ENCODE measurements at places on chromosomes 11 and 22. TPM values are rescaled to one million over a fixed set of nuclear protein-coding genes. Genes with fewer than 3 reads are reported as not detected.

The RHOD gene
- 15.9 TPM for total RNA-seq

The ART1 gene
- not detected for total RNA-seq

The ZNF280B gene
- total RNA-seq: 5.9 TPM

The PHETA2 gene
- total RNA-seq: 7.1 TPM

The MPST gene
- total RNA-seq: 98.7 TPM

DNA sequence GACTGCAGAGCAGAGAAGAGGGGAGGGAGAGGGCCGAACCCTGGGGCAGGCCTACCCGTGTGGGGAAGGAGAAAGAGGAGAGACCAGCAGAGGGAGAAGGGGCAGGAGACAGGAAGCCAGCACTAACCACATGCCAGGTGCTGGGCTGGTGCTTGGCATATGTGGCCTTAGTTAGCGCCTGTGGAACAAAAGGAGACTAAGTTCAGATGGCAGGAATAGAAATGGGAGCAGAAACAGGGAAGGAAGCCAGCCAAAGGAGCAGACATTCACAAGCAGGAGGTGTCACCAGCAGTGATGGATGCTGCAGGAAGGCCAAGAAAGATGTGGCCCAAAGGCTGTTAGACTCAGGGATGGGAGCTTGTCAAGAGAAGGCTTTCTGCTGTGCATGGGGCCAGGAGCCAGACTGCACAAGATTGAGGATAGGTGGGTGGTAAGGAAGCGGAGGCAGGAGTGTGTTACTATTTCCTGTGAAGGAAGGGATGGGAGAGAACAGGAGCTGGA, 26.7 kb downstream of the TREH start:
- no peak for DNase-seq

DNA sequence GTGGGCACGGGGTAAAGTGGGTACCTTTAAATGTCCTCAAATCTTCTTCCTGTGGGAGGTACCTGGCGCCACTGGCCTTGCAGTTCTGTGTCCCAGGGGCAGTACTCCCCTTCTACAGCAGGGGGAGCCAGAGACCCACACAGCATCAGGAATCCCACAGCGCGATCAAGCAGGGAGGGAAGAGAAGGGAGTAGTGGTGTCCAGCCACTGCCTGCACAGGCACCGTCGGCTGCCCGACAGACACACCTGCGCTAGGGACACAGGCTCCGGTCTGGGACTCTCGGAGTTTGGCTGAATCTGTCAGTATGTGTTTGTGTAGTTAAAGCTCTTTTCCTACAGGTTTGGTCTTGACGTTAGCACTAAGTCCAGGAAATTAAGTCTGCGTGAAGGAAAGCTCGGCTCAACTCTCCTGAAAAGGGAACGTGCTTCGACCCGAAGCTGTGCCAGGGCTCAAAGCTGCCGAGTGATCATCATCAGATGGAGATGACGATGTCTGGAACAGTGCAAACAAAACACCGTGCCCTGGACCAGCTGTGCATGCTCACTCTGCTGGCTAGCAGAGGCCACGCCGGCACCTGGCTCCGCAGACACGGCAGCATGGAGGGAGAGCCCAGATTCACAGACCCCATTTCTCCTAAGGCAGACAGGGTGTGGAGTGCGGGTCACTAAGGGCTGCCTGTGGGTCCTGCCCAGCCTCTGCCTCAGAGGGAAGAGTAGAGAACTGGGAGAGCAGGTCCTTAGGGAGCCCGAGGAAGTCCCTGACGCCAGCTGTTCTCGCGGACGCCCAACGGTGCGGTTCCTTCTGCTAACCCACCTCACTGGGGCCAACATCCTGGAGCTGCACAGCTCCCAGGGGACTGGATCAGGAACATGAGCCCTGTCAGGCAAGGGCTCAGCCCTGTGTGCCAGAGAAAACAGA, 56.0 kb upstream of the BID start:
- peak; percentile 94 for DNase-seq

DNA sequence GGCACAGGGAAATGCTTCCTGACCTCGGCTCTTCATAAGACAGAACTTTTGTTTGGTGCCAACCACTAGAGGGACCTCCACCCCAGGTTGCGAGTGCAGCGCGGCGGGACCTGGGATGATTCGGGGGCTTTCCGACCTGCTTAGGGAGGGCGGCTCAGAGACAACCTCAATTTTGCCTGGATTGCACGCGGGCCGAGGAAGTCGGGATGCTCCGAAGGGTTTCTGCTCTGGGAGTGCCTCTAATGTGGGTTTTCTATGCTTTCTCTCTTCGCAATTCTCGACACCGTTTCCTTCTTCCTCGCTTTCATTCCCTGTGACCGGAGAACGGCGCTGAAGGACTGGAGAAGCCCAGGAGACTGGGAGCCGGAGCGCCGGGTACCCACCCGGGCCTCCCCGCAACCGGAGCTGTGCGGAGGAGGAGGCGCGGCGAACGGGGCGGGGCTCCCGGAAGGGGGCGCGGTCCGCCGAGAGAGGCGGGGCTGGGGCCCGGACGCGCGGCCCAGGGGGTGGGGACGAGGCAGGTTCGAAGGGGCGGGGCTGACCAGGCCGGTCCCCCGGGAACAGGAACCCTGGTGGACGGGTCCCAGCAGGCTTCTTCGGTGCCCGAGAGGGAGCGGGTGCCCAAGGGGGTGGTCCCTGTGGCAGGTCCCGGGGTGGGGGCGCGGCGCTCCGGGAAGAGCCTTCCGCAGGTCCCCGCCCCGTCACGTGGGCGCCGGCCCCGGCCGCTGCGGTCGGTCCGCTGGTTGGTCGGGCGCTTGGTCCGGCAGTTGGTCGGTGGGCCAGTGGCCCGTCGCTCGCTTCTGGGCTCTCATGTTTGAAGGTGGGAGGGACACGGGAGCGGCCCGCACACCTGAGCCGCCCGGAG, at the start of gene PPFIBP2:
PPFIBP2 (plus strand) TSS at position 766 of the 865 bp plus-strand sequence. CDS start 35,477 bp downstream, outside the sequence.
- peak; percentile 83 for DNase-seq

DNA sequence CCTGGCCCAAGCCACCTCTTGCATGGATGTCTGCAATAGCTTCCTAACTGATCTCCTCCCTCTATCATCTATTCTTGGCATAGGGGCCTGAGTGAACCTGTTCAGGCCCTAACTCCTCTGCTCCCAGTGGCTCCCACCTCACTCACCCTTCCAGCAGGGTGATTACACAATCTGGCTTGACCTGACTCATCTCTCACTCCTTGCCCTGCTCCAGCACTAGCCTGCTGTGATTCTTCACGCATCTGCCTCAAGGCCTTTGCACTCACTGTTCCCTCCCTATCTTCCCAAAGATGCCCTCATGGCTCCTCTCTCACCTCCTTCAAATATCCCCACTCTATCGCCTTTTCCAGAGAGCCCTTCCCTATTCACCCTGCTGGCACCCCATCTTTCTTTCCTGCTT, 10.5 kb downstream of the SCN4B start:
- DNase-seq: no peak

- DNase-seq: no peak
Observed at GRCh38 chr11:33347490-33348125, 90.4 kb downstream of the HIPK3 start.

- no peak for DNase-seq
Observed at GRCh38 chr11:131195661-131196517, 174.5 kb upstream of the NTM start.

DNA sequence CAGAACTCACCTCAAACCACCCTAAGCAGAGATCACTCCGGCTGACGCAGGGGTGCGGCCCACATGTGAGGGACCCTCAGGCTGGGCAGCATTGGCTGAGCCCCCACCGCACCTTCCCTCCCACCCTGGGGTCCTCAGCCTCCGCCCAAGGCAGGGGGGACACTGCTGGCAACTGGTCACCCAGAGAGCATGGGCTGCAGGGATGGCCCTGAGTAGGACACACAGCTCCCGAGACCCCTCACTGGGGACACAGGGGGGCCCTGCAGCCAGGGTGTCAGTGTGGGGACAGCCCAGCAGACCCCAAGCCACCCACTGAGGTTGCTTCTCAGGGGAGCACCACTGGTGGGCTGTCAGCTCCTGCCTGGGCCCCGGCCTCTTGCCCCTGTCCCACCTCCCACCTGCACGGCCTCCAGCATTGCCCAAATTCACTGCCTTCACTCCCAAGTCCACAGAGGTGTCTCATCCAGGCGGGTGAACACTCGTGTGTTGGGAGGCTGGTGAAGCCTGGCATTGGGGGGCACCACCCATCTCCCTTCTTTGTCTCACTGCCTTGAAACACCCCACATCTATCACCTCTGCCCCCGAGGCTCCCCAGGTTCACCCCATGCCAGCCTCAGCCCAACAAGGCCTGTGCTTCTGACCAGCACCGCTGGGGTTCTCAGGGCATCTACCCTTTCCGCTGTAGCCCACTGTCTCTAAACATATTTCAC, 4.7 kb downstream of the C11orf21 start:
- no peak for DNase-seq

DNA sequence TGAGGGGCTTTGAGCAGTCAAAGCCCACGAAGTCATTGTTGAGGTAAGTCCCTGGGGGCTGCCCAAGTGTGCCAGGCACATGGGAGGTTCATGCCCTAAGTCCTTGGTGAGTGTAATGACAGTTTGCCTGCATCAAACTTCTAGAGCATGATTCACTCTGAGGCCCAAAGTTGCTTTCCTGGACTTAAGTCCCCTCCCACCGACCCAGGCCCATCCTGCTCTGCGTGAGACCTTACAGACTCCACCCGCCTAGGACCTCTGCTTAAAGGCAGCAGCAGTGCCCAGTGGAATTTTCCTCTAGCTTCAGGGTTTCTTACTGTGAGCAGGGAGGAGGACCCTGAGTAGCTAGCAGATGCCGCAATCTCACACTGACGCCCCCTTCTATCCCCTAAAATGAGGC, 5.7 kb upstream of the PVALB start:
- DNase-seq: no peak

DNA sequence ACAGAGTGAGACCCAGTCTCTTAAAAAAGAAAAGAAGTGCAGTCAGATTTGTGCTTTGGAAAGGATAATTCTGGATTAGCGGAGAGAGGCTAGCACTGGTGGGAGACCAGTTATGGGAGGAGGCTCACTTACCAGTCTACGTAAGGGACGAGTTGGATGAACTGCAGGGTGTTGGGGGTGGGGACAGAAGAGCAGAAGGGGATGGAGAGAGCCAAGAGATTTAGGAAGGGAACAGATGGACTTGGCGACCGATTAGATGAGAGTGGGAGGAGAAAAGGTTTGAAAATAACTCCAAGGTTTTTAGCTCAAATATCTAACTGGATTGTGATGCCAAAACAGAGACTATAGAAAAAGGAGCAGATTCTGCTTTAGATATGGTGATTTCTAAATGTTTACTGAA, 81.4 kb downstream of the SFI1 start:
- DNase-seq: no peak

- no peak for DNase-seq
Observed at GRCh38 chr22:33835265-33835664, 85.0 kb downstream of the LARGE1 start.

- peak; percentile 93 for DNase-seq
Observed at GRCh38 chr11:18775492-18776292, 15.9 kb downstream of the PTPN5 start.

DNA sequence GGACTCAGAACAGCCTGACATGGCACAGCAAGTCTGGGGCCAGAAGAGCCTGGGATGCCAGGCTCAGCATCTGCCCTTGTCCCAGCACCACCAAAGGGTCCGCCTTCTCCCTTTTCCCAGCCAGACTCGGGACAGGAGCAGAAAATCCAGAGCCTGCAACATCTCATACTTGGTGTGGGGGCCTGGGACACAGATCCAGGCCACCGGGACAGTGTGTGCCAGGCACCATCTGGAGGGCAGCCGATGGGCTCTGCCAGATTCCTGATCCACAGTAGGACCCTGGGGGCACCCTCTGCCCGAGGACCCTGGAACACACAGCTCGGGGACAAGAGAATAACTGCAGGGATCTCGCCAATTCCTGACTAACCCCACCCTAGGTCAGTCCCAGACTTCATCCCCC, 67.7 kb downstream of the PHF21B start:
- DNase-seq: no peak

- no peak for DNase-seq
Observed at GRCh38 chr11:134333946-134334345, 2.2 kb downstream of the GLB1L2 start.

GRCh38 chr11:41714101-41714500, 254.6 kb upstream of the LRRC4C start:
- no peak for DNase-seq

GRCh38 chr11:11442791-11443190, 89.7 kb upstream of the CSNK2A3 start:
- DNase-seq: no peak

- no peak for DNase-seq
Observed at GRCh38 chr11:83601914-83602527, 315.9 kb upstream of the CCDC90B start.

DNA sequence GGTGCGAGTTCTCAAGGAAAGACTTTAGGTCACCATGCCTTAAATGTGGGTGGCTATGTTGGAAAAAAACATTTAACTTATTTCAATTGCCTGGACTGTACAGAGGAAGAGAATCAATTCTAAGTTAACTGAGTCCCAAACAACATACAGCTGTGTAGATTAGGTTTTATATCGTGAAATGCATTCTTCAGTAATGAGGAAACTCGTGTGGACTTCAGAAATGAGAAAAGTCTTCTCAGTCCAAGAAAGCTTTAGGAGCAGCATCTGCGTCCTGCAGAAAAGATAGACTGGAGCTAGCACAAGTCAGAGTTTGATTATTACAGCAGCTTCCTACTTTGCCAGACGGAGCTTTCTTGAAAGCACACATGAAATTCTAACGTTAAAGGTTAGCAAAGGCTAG, 673.0 kb downstream of the OPCML start:
- DNase-seq: no peak

DNA sequence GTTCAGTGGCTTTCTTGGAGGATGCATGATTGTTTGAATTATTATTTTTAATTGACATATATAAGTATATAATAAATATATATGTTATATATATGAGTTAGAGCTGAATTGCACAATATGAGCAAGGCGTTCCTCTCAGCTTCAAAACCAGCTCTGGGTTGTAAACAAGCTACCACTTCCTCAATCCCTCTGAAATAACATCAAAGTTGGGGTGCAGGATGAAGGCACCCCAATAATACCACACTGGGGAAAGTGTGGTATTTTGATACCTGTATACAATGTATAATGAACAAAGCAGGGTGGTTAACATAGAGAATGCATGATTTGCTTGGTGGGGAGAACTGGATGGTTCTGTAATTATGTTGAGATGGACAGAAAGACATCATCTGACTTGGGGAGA, 1.7 kb upstream of the SORL1 start:
- DNase-seq: no peak

DNA sequence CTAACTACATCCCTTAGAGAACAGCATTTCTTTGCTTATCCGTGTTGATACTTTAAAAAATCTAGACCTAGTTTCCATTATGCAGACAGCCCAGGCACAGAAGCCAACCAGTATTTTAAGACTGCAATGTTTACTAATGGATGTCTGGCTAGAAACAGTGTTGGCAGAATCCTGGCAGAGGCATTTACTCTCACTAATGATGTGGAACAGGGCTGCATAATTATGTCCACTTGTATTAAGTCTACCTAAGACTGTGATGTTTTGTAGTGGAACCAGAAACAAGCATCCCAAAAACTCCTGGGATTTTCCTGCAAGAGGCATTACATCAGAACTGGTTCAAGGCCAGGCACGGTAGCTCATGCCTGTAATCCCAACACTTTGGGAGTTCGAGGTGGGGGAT, 50.2 kb upstream of the PICALM start:
- DNase-seq: no peak

- no peak for DNase-seq
Observed at GRCh38 chr22:31039393-31039792, 41.7 kb upstream of the SMTN start.

GRCh38 chr11:118226296-118226695, 1.5 kb upstream of the JAML start:
- no peak for DNase-seq

- no peak for DNase-seq
Observed at GRCh38 chr11:36453678-36454077, 56.4 kb downstream of the TRAF6 start.

Measured in WTC11 (cell line).